GF-D8 (cell line): ENCODE measurements at places on chromosomes 7 and 10.

GRCh38 chr7:148286150-148286549 is 304.4 kb upstream of the C7orf33 start:
- no peak for DNase-seq

DNA sequence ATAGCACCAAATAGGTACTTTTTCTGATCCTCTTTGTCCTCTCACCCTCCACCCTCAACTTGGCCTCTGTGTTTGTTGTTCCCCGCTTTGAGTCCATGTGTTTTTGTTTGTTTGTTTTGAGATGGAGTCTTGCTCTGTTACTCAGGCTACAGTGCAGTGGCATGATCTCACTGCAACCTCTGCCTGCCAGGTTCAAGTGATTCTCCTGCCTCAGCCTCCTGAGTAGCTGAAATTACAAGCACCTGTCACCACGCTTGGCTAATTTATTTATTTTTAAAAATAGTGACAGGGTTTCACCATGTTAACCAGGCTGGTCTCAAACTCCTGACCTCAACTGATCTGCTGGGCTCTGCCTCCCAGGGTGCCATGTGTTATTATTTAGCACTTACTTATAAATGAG is 5.3 kb downstream of the ZNF273 start:
- no peak for DNase-seq

DNA sequence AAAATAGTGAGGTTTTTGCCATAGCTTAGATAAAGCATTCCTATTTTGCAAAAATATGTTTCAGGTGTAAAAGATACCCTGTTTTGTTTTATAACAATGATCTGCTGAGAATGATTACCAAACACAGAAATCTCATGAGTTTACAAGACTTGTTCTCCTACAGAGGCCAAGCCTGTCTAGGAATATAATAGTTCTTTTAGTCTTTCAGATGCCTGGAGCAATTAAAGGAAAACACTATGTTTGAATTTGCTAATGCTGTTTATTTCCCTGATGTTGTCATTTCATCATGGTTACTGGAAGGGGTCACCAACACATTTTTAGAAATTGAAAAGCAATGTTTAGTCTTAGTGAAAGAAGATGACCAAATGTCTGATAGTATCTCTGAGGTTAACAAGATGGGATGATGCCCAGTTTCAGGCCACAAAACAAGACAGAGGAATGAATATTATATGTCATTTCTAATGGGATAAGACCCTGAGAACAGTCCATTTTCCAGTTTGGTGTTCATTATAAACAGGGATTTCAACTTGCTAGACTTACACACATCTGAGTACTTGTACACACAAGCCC is 559.9 kb downstream of the INHBA start:
- no peak for DNase-seq

- DNase-seq: no peak
Measured at GRCh38 chr10:103021900-103022293, 103.8 kb downstream of the CNNM2 start.

DNA sequence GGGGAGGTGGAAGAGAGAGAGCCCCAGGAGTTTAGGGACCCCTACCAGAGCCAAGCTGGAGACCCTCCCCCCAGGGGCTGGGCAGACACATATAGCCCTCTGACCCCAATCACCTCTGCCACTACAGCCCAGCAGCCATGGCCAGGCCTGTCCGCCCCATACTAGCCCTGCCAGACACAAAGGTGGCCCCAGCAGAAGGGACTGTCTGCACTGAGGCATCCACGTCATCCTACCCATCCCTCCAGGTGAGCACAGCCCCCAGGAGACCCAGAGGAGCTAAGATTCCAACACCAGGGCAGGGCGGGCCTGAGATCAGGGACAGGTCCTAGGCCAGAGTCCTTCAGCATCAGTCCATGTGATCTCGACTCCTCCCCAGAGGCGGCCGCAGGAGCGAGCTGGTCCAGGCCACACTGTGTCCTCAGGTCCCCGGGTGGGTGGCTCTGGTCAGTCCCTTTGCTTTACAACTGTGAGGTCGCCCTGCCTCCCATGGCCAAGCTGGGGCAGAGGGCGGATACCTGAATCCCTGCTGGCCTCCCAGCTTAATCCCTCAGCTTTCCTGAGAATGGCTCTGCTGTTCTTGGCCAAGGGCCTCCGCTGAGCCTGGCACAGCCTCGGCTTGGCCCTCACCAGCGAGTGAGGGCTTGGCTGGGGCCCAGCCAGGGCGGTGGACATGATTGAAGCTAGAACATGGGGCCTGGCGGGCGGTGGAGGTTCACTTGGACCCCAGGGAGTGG is 14.3 kb upstream of the ELN start:
- no peak for DNase-seq

DNA sequence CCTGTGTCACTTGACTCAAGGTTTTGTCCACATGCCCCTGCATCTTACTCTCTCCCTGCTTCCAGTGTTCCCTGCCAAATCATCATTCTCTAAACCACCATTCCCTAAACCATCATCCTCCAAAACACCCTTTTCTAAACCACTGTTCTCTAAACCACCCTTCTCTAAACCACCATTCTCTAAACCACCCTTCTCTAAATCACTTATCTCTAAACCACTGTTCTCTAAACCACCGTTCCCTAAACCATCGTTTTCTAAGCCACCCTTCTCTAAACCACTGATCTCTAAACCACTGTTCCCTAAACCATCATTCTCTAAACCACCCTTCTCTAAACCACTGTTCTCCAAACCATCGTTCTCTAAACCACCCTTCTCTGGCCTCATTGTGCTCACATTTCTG is 142.1 kb downstream of the CXCL12 start:
- no peak for DNase-seq

- DNase-seq: no peak
Measured at GRCh38 chr10:80284522-80284921, 4.9 kb downstream of the MAT1A start.

- DNase-seq: no peak
Measured at GRCh38 chr7:142696456-142697179, 52.7 kb upstream of the PRSS1 start.

- DNase-seq: no peak
Measured at GRCh38 chr10:92876509-92877036, 28.3 kb downstream of the EXOC6 start.

GRCh38 chr7:152344253-152344652 is 91.5 kb downstream of the KMT2C start:
- no peak for DNase-seq
